ENCODE measurements at places on chromosomes 2 and 18.

DNA sequence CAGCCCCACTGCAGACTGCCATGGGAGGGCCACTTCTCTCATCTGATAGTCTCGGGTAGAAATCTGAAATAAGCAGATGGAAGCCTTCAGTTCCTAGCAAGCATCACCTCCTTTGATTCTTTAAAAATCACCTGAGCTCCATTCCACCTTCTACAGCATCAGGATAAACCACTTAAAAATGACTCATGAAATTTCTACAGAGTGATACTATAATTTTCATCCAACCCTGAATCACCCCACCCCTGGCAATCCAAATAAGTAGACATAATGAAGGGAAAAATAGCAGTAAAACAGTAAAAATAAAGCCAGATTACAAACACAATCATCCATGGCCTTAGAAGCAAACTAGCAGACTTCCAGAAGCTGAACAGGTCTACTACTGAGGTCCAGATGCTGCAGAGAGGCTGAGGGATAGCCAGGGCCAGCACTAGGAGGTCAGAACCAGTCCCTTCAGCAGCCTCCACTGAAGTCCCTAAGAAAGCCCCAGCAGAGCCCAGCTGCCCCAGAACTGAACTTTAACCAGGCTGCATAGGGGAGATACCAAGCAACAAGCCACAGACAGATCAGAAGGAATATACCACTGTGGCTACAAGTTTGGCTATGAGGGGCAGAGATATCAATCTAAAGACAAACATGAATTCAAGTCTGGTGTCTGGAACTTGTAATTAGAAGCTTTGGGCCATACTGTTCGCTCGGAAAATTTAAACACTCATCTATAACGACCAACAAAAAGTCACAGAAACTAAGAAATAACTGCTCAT lies 54.7 kb upstream of the RNU4ATAC start:
- no peak for DNase-seq

GRCh38 chr2:25699216-25699615 lies 25.8 kb upstream of the DTNB start:
- DNase-seq = no peak

DNA sequence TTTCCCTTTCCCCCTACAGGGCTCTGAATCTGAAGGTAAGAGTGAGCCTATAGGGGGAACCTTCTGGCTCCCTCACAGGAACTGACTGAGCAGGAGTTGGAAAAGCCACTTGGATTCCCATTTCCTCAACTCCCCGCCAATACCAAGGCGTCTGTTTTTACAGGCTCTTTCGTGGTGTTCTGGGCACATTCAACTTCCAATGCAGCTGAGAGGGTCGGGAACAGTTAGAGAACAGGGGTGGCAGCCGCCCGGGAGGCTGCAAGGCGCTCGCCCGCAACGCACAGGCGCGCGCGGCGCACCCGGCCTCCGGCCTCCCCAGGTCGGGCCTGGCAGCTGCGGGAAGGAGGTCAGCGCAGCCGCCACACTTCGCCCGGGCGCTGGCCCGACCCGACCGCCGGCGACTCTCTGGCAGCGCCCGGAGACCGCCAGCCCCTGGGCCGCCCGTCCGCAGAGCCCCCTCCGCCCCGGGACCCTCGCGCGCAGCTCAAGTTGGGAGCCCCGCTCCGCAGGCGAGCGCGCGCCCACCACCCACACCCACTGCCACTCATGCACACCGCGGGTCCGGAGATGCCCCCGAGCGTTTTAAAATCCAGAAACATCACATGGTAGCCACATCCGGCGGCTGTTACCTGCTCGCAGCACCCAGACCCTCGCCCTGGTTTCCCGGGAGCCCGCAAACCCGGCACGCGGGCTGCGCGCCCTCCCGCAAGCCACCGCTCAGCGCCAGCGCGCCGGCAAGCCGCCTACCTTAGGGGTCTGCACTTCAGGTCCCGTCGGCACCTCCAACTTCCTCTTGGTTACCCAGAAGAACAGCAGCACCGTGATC lies 816 bp downstream of the GALNT14 start:
- no peak for DNase-seq

- DNase-seq = no peak
These were observed 154.3 kb downstream of the TMEM163 start for GRCh38 chr2:134564549-134564948.

GRCh38 chr2:121161272-121161671 lies 123.7 kb downstream of the TFCP2L1 start:
- DNase-seq = no peak

- no peak for DNase-seq
These were observed 143.9 kb upstream of the FN1 start for GRCh38 chr2:215579809-215580208.

- no peak for DNase-seq
These were observed 67.8 kb upstream of the SALL3 start for GRCh38 chr18:78911751-78912283.

DNA sequence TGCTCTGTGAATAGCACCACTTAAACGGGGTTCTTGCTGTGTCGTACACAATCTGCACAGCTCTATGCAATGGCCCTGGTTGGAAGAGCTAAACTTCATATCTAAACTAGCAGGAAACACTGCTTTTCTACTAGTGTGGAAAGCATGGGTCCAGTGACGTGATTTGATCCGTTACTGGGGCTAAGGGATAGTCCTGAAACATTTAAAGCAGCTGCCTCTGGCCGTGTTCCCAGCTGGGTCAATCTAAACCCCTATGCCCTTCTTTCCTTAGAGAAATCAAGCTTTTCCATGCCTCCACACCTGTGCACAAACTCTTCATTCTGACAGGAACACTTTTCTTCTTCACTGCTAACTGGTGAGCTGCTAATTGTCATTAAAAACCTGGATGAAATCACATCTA lies 5.4 kb upstream of the IGFBP5 start:
- DNase-seq = no peak

- DNase-seq = no peak
These were observed 371.8 kb upstream of the FANCL start for GRCh38 chr2:58612973-58613372.

GRCh38 chr2:151946899-151947812 lies 118.9 kb upstream of the ARL5A start:
- DNase-seq = no peak

DNA sequence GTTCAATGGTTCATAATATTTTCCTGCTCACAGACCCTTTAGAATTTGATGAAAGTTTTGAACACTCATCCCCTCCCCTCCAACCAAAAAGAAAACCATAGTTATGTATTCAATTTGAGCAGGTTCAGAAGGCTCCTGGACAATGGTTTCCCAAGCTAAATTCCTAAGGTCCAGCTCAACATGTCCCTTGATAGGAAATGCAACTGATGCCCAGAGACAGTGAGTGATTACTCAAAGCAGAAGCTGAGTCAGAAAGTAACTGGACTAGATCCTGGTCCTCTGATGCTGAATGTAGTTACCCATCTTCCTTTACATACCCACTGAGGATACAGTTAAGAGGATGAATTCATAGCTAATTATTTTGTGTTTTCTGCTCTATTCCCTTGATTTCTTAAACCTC lies 218.9 kb upstream of the NCKAP5 start:
- no peak for DNase-seq

DNA sequence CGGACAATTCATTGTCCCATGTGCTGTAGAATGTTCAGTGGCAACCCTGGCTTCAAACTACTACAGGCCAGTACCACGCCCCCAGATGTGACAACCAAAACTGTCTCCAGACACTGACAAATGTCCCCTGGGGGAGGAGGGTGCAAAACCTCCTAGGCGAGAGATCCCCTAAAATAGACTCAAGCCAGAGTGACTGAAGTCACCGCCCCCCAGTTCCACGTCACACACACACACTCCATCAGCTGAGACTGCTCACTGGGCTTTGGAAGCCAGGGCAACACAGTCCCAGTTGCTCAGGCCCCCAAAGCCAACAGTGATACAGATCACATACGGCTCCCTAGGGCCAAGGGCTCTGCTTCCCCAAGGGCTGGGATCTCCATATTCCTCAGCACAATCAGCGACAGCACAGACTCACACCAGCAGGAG lies 19.1 kb downstream of the HDAC4 start:
- no peak for DNase-seq

- DNase-seq = no peak
These were observed 860 bp upstream of the CD8A start for GRCh38 chr2:86791573-86791972.

- DNase-seq = no peak
These were observed 222.2 kb downstream of the CYP26B1 start for GRCh38 chr2:71925268-71926088.

- no peak for DNase-seq
These were observed 144.8 kb upstream of the VWC2L start for GRCh38 chr2:214265991-214266489.

- DNase-seq = no peak
These were observed 73.0 kb upstream of the CYRIA start for GRCh38 chr2:16738361-16739225.

- no peak for DNase-seq
These were observed at the start of gene CYP27A1 for GRCh38 chr2:218781691-218782527. Gene CYP27A1 (plus strand): TSS chr2:218782147. CDS start chr2:218782183, 36 bp downstream.

GRCh38 chr2:27723372-27724144 lies 48.0 kb upstream of the MRPL33 start:
- DNase-seq = no peak

GRCh38 chr2:119283873-119284331 lies 60.3 kb downstream of the STEAP3 start:
- no peak for DNase-seq

DNA sequence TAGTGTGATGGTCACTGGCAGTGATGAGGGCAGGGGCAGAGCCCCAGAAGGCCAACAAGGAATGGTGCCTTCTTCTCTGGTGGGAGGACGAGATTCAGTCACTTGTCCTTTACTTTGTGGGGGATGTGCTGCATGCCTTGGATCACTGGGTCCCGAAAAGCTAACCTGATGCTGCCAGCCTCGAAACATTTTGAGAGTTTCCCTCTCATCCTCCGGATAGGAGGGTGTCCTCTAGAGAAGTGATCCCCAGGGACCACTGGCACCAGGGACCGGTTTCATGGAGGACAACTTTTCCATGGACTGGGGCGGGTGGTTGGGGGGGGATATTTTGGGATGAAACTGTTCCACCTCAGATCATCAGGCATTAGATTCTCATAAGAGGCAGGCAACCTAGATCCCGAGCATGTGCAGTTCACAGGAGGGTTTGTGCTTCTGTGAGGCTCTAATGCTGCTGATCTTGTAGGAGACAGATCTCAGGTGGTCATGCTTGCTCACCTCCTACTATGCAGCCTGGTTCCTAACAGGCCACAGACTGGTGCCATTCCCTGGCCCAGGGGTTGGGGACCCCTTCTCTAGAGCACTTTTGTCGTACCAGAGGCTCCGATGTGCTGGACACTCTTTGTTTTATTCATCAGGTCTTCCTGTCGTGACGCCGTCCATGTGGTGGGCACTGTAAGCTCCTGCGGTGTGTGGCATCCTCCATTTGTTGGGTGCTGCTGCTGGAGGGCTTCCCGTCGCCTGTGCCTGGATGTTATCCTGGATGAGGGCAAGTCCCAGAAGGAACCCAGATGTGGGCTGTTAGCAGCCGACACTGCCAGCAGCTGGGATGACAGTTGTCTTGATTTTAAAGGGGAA lies 68.5 kb upstream of the HDAC4 start:
- DNase-seq = no peak
